ENCODE measurements at places on chromosomes 16 and 17.

DNA sequence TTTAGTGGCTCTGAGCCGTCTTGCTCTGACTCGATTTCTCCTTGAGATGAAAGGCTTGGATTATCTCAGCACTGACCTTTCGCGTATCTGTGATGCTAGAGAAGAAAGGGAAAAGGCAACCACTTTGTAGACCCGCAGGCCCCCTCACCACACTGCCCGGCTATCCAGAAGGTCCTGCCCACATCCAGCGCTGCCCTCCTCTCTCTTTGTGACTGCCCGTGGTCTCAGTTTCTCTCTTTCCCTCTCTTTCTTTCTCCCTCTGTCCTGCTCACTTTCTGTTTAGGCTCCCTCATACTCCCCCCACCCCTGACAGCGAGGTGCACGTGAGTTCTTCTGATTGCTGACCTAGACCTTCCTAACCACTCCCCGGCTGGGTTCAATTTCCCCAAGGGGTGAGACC lies 12.8 kb upstream of the TBX21 start:
- DNase-seq, result no peak

DNA sequence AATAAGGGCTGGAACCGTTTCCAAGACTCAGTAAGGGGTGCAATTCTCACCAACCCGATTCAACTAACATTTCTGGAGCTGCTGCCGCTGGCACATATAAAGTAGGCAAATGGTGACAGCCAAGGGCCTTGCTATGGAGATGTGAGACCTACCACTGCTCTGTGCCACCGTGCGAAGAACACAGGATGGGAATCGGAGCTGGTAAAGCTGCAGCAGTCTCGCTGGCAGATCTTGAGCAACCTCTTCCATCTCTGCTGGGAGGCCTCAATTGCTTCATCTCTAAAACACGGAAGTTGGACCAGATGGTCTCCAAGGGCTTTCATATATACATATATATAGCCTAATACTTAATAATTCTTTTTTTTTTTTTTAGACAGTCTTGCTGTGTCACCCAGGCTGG lies 128.9 kb upstream of the RCVRN start:
- DNase-seq, result no peak

DNA sequence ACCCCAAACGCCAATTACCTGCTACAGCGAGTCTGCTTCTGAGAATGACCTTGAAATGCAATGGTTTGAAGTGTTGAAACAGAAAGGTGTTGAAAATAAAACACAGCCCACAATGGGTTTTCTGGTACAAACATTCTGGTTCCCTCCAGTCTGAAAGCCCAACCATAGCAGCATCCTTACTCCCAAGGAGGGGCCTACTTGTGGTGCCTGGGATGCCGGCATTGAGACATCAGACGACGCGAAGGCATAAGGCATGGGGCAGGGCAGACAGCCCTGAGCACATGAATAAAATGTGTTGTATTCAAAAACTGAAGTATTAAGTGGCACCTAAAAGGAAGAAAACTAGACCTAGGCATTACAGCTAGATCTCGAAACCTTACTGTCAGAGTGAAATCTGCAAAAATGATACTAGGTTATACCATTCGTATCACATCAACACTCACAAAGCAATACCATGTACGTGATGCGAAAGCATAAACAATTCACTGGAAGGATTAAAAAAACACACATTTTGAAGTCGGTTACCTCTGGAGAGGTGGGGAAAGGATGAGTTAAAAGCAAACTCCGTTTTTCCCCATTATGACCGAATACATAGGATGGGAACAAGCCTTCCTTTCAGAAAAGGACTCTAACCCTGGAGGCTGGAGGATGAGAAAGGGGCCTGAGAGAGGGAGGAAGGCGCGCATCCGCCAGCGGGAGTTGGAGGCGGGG lies 702 bp downstream of the NUDT21 start:
- DNase-seq, result no peak

DNA sequence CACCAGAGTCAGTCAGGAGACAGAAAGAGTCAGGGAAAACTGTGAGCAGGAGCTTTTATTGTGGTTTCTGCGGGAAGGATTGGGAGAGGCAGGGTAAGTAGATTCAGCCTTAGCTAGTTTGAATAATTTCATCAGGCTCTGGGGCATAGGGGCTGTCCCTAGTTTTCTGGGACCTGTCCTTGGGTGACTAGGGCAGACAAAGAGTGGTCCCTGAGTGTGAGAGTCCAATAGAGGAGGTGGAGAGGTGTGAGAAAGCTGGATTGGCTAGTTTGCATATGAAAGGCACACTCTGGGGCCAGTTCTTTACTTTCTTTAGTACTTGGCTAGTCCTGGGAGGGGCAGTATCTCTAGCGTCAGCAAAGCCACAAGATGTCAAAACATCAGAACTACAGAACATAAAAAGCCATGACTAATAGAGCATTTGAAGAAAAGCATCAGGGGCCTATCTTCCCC lies 255.6 kb downstream of the HS3ST3A1 start:
- DNase-seq, result no peak

GRCh38 chr16:53220585-53220984 lies 165.8 kb downstream of the CHD9 start:
- no peak for DNase-seq

DNA sequence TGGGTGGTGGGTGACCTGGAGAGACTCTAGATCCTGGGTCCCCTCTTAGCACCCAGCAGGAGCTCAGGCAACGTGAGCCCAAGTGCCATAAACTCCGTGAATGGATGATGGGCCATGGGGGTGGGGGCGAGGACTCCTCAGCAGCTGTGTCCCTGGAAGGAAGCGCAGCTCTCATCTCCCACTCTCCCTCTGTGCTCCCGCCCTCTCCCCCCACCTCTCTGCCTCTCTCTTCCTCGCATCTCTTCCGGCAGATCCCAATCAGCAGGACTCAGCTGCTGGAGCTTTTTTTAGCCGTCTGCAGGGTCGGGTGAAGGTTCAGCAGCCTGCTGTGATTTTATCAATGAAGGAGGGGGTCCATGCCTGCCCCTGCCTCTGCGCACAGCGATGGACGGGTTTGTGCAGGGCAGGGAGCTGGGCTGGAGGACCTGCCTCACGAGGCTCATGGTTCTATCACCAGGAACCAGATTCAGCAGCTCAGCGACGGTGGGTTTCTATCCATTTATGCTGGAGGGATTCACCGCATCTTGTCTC lies 8.3 kb downstream of the CCR7 start:
- DNase-seq, result no peak

DNA sequence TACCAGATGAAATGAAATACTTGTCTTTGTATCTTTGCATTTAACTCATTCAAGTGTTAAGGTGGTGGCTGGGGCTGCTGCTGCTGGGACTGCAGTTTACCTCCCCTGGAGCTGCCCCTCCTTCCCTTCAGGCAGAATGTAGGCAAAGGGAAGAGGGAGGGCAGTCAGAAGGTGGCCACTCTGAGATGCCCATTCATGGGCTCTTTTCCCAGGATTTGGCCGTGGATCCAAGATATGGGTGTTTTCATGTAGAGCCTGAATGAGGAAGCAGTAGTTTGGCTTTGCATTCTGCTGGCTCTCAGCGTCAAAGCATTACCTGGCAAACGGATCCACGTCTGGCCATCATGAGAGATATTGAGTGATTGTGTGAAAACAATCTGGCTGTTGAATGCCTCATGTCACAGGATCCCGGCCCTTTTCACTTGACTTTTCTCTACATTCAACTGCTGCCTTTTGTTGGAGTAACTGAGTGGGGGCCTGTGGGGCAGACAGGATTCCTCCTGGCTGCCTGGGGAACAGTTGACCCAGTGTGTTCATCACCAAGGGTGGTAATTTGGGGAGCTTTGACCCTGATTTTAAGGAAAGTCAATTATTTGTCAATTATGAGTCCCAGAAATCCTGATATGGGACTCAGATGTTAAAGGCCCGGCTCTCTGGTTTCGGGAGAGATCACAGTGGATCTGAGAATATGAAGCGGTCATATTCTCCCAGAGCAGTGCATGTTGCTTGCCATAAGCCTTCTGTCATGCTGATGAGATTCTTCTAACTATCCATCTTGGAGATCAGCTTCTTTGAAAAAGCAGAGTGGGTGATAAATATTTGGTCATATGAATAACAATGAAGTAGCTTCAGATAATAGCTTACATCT lies 236.8 kb downstream of the IRX3 start:
- no peak for DNase-seq
